Activated CD4-positive, alpha-beta memory T cell treated with anti-CD3 and anti-CD28 coated beads, Interleukin-2, amount 10 ng/mL, durations not matched to agents 7 days and 5 days (primary cell): ENCODE measurements at places on chromosomes 12 and 14. TPM values are rescaled to one million over a fixed set of nuclear protein-coding genes. Genes with fewer than 3 reads are reported as not detected.

Gene ZDHHC22
- not detected for total RNA-seq

Gene ANO2
- not detected for total RNA-seq

Gene CBLN3
- 8.6 TPM for total RNA-seq

Gene DTX3
- total RNA-seq = 19.3 TPM

Gene MYO1H
- total RNA-seq = not detected

Gene KRT72
- not detected for total RNA-seq

Gene KLRF2
- not detected for total RNA-seq

Gene GPR33
- total RNA-seq = not detected

Gene PMCH
- 1.4 TPM for total RNA-seq

Gene DAO
- not detected for total RNA-seq

Gene RIN3
- total RNA-seq = 31.5 TPM

Gene CCDC196
- total RNA-seq = not detected

Gene TUBA1C
- 250 TPM for total RNA-seq

Gene MVK
- 26.3 TPM for total RNA-seq

Gene CIROP
- not detected for total RNA-seq

Gene CLEC2A
- total RNA-seq = not detected

Gene SPPL3
- 32.1 TPM for total RNA-seq

Gene CSRP2
- not detected for total RNA-seq

Gene RNASE3
- not detected for total RNA-seq

Gene FGF23
- total RNA-seq = not detected

Gene IFI27
- total RNA-seq = 184 TPM

Gene TMEM121
- total RNA-seq = 9.6 TPM

Gene KLRF1
- total RNA-seq = 0.48 TPM

Gene AQP2
- not detected for total RNA-seq

Gene FAM186B
- not detected for total RNA-seq

Gene NABP2
- total RNA-seq = 49.6 TPM

Gene GYS2
- total RNA-seq = not detected

Gene PTPN21
- total RNA-seq = not detected

Gene CLEC14A
- not detected for total RNA-seq

Gene GARIN6
- not detected for total RNA-seq

Gene TSPAN11
- not detected for total RNA-seq

Gene KIF5A
- total RNA-seq = 1.0 TPM

Gene PYGL
- 0.53 TPM for total RNA-seq

Gene BDKRB1
- total RNA-seq = not detected

Gene C1R
- 3.8 TPM for total RNA-seq

Gene DHRS4
- total RNA-seq = 19.0 TPM

Gene EML5
- total RNA-seq = 2.4 TPM

Gene GPX2
- not detected for total RNA-seq

Gene SLC24A4
- not detected for total RNA-seq

Gene OTOGL
- not detected for total RNA-seq

Gene TCL1B
- not detected for total RNA-seq

Gene CCDC38
- not detected for total RNA-seq

Gene DBX2
- total RNA-seq = not detected
